Vagina (tissue), 2 donors: ENCODE measurements at places on chromosomes 12 and 14. TPM values are rescaled to one million over a fixed set of nuclear protein-coding genes. Genes with fewer than 3 reads are reported as not detected.
A peak's percentile ranks its signal among the peaks of the same experiment; 100 is the strongest.

DNA sequence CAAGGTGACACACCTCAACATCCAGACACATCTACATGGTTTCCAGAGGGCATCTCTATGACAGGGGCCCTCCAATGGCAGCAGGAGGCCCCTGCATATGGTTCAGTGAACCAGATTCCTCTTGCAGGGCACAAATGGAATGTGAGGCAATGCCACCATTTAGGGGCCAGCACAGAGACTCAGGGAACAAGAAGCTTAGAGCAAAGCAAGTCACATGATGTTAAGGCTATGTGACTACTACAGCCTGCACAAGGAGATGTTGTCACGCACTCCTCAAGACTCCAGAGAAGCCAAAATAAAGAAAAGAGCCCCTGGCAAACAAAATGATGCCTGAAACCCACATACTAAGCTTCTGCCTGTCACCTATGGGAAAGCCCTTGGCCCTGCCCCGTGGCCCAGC lies 95.2 kb downstream of the RBM19 start:
- no peak for DNase-seq
- no peak overlapping the region for H3K27ac ChIP-seq
- H3K4me3 ChIP-seq = no peak overlapping the region
- H3K36me3 ChIP-seq = no peaks in the 10 kb centered on the region

GRCh38 chr14:52352061-52352491 lies 38.0 kb downstream of the PTGER2 start:
- H3K4me3 ChIP-seq = no peak overlapping the region
- no peaks in the 10 kb centered on the region for H3K27me3 ChIP-seq
- DNase-seq = no peak
- no peaks in the 10 kb centered on the region for H3K36me3 ChIP-seq
- no peak overlapping the region for H3K27ac ChIP-seq

The ARG2 gene
- total RNA-seq = 14.2 TPM

- H3K4me3 ChIP-seq = no peak overlapping the region
- no peaks in the 10 kb centered on the region for H3K36me3 ChIP-seq
- H3K4me1 ChIP-seq = peaks cover 23% of the 10 kb centered on the region
- no peaks in the 10 kb centered on the region for H3K27me3 ChIP-seq
- DNase-seq = no peak
Observed at GRCh38 chr12:28027947-28028724, 55.6 kb upstream of the PTHLH start.

- H3K36me3 ChIP-seq = no peaks in the 10 kb centered on the region
- no peak overlapping the region for H3K4me3 ChIP-seq
- no peaks in the 10 kb centered on the region for H3K27me3 ChIP-seq
- peaks cover 21% of the 10 kb centered on the region for H3K4me1 ChIP-seq
Observed at GRCh38 chr12:112191840-112192321, 66.5 kb downstream of the TRAFD1 start.

DNA sequence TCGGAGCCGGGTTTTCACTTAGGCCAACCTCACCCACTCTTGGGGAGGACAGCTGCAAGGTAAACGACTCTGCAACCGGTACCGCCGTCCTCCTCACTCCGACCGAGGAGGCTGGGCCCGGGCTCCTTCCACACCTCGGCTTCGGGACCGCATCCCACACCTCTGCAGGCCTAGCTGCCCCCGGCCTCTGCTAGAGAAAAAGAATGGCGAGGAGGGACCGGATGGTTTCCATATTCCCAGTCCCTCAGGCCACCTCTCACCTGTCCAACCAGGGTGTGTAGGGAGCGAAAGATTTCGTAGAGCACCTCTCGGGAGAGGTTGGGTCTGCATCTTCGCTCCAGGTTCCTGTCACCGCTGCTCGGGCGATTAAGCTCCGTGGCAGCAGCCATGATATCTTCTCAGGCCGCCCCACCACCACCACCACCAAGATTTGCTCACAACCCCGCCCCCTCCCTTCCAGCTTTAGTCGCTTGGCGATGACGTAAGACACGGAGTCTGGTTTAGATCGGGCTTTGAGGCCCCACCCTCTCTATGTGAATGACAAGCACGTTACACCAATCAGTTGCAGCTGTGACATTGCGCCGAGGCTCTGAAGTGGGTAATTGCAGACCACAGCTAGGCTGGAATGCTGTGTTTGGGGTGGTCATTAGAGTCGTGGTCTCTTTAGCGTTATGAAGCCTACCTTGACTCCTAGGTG lies at the start of gene MBIP:
Gene MBIP (minus strand): TSS at position 438 of the 697 bp plus-strand sequence. CDS start 49 bp downstream, at position 389.
- H3K4me1 ChIP-seq = peaks cover 18% of the 10 kb centered on the region
- H3K36me3 ChIP-seq = no peaks in the 10 kb centered on the region
- H3K27me3 ChIP-seq = no peaks in the 10 kb centered on the region
- peak; percentile 97 for DNase-seq
- peak within 1 kb of the TSS; percentile 81 for H3K4me3 ChIP-seq

GRCh38 chr12:26396402-26396801 lies 201.0 kb downstream of the SSPN start:
- no peaks in the 10 kb centered on the region for H3K27me3 ChIP-seq
- H3K27ac ChIP-seq = no peak overlapping the region
- H3K4me3 ChIP-seq = no peak overlapping the region
- DNase-seq = no peak

The SCN8A gene
- total RNA-seq = 3.7 TPM

- H3K27me3 ChIP-seq = no peaks in the 10 kb centered on the region
- H3K36me3 ChIP-seq = no peaks in the 10 kb centered on the region
- no peak overlapping the region for H3K27ac ChIP-seq
- no peak overlapping the region for H3K4me3 ChIP-seq
- H3K4me1 ChIP-seq = no peaks in the 10 kb centered on the region
Observed at GRCh38 chr12:88998421-88998820, 353.9 kb downstream of the DUSP6 start.

- H3K36me3 ChIP-seq = no peaks in the 10 kb centered on the region
- H3K27me3 ChIP-seq = no peaks in the 10 kb centered on the region
- no peak overlapping the region for H3K4me3 ChIP-seq
- peaks cover 13% of the 10 kb centered on the region for H3K4me1 ChIP-seq
Observed at GRCh38 chr14:60332869-60333268, 83.8 kb downstream of the PPM1A start.

DNA sequence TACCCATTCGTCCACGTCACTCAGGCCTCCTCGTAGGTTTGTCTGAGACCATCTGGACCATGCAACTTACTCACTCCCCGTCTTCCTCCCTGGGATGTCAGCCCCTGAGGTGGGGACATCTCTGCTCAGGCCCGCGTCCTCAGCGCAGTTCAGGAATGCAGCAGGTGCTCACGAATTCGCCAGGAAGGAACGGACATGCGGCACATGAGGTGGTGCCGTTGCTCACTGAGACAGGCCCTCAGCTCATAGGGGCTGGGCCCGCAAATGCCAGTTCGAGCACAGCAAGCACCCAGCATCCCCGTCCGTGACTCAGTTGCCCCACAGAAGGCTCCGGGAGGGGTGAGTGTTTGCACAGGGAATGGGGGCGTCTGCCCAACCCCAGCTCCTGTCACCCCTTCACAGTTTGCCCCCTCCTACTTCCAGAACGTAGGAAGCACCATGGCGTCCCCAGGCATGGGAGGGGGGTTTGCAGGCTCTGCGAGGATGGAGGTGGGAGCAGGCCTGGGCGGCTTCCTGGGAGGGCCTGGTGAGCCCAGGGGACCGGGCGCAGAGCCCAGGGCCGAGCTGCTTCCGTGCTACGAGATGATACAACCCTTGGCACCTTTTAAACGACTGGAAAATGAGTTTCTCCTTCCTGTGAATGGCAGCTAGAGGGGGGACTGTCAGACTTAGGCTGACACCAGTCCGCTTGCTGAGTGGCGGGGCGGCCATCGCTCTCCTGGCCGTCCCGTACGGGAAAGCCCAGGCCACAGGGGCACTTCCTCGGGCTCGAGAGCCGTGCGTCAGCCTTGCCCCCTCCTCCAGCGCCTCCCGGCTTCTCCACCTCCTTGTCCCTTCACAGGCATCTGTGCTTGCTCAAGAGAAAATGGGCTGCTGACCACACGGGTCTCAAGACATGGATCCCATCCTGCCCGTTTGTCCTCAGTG lies 6.9 kb downstream of the GALNT9 start:
- DNase-seq = no peak
- peaks cover 7% of the 10 kb centered on the region for H3K4me1 ChIP-seq
- no peak overlapping the region for H3K27ac ChIP-seq
- H3K27me3 ChIP-seq = no peaks in the 10 kb centered on the region
- no peak overlapping the region for H3K4me3 ChIP-seq

The LHX5 gene
- not detected for total RNA-seq

The CCDC196 gene
- total RNA-seq = not detected

- H3K27ac ChIP-seq = no peak overlapping the region
- H3K4me3 ChIP-seq = no peak overlapping the region
- DNase-seq = no peak
- H3K27me3 ChIP-seq = no peaks in the 10 kb centered on the region
- H3K36me3 ChIP-seq = no peaks in the 10 kb centered on the region
Observed at GRCh38 chr14:65320661-65321308, 91.7 kb upstream of the FUT8 start.

GRCh38 chr14:105420101-105420973 lies 710 bp downstream of the MTA1 start:
- no peak for DNase-seq
- H3K4me1 ChIP-seq = peaks cover 42% of the 10 kb centered on the region
- peak overlapping the region; percentile 92 for H3K4me3 ChIP-seq
- peak overlapping the region; percentile 72 for H3K27ac ChIP-seq

The KRT2 gene
- 2.0 TPM for total RNA-seq

The ARHGDIB gene
- total RNA-seq = 153 TPM

The INHBC gene
- not detected for total RNA-seq

GRCh38 chr12:32273063-32273522 lies 126.3 kb upstream of the FGD4 start:
- H3K36me3 ChIP-seq = no peaks in the 10 kb centered on the region
- H3K27ac ChIP-seq = no peak overlapping the region
- no peaks in the 10 kb centered on the region for H3K27me3 ChIP-seq
- DNase-seq = no peak

GRCh38 chr12:98358144-98358543 lies 157.2 kb upstream of the TMPO start:
- H3K4me3 ChIP-seq = no peak overlapping the region
- no peaks in the 10 kb centered on the region for H3K27me3 ChIP-seq
- H3K27ac ChIP-seq = no peak overlapping the region

The RTL1 gene
- not detected for total RNA-seq

The NGB gene
- total RNA-seq = 1.7 TPM

The PRB4 gene
- not detected for total RNA-seq

DNA sequence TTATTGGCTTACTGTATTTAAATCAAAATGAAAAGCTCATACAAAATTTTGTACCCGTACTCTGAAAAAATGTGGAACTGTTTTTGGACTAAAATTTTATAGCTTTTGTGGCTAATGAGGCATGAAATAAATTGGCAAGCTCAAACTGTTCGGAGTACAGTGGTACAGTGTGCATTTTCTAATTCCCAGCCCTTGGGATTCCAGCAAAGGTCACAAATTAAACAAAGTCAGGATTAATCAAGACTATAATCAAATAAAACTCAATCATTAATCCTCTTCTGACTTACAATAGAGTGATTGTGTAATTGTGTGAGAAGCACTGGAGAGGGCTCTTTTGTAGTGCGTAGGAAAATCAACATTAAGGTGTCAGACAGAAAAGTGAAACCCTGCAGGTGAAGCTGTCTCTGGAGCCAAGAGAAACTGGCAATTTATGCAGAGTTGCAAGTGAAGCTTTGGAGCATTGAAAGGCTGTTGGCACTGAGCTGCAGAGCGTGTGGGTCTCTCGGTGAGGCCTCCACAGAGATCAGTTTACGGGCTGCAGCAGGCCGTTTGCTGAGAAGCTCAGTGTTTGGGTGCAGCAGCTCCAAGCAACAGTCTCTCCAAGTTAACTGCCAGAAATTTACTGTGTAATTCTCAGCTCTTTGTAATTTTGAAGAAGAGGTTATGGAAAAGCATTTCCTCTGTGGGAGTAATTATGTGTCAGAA lies 275.9 kb downstream of the FBXL14 start:
- no peaks in the 10 kb centered on the region for H3K27me3 ChIP-seq
- peak overlapping the region; percentile 38 for H3K27ac ChIP-seq
- H3K4me3 ChIP-seq = no peak overlapping the region
- H3K36me3 ChIP-seq = no peaks in the 10 kb centered on the region
- no peak for DNase-seq

DNA sequence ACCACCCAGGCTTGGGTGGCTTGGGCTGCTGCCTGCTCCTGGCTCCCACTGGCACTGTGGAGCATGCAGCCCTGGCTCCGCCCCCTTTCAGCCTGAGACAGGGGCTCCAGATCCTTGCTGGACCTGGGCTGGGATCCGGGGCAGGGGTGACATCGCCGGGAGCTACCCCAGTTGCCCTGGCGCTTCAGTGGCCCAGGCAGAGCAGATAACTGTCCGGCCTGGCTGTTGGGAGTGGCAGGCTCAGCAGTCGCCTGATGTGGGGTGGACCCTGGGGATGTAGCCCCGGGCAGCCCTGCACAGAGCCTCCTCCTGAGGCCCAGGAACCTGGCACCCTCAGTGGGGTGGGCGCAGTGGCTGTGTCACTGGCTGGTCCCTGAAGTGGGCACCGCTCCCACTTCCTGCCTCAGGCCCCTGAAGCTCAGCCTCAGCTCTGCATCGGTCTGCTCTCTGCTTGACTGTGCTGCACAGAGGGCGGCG lies 57.9 kb downstream of the FUT8 start:
- no peaks in the 10 kb centered on the region for H3K36me3 ChIP-seq
- H3K27ac ChIP-seq = no peak overlapping the region
- DNase-seq = no peak
- H3K4me1 ChIP-seq = no peaks in the 10 kb centered on the region
- no peaks in the 10 kb centered on the region for H3K27me3 ChIP-seq

DNA sequence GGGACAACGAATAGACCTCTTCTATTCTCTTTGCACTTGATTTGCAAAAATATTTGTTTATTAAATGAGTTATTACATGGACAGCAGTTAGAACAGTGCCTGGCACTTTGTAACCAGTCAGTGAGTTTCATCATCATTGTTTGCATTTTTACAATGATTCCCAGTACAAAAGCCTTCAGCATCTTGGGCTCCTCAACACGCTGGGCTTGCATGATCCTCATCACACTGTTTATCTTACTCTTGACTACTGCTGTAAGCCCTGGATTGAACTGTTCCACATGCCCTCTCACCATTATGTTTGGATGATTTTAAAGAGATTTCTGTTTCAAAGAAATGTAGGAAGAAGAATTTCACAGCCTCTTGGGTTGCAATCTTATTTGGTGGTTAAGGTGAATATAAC lies 204.3 kb downstream of the PELI2 start:
- no peak overlapping the region for H3K4me3 ChIP-seq
- no peaks in the 10 kb centered on the region for H3K4me1 ChIP-seq
- H3K27ac ChIP-seq = no peak overlapping the region

The ACVRL1 gene
- 115 TPM for total RNA-seq

The KCNC2 gene
- total RNA-seq = 0.25 TPM
